ENCODE measurements at places on chromosomes 12 and 14. TPM values are rescaled to one million over a fixed set of nuclear protein-coding genes. Genes with fewer than 3 reads are reported as not detected.

FBXO33 gene
- 11.6 TPM for total RNA-seq

OAS2 gene
- 362 TPM for total RNA-seq

GZMH gene
- not detected for total RNA-seq

SERPINA5 gene
- 0.05 TPM for total RNA-seq

PZP gene
- total RNA-seq = not detected

GPR84 gene
- total RNA-seq = not detected

SERPINA6 gene
- 0.05 TPM for total RNA-seq

HCAR1 gene
- total RNA-seq = not detected

FAM181A gene
- total RNA-seq = not detected

ANO4 gene
- total RNA-seq = 0.69 TPM

GALNT16 gene
- total RNA-seq = 0.20 TPM

MLEC gene
- total RNA-seq = 148 TPM

PTPRO gene
- total RNA-seq = 0.32 TPM

ZDHHC17 gene
- 14.2 TPM for total RNA-seq

CCDC196 gene
- total RNA-seq = not detected

RAPGEF3 gene
- total RNA-seq = 1.2 TPM

POTEG gene
- total RNA-seq = not detected

DMAC2L gene
- 5.5 TPM for total RNA-seq

MGAT4C gene
- total RNA-seq = not detected

IPO8 gene
- 14.7 TPM for total RNA-seq

KRT3 gene
- not detected for total RNA-seq

FGF23 gene
- total RNA-seq = not detected

MAP1LC3B2 gene
- total RNA-seq = not detected

LGMN gene
- 62.0 TPM for total RNA-seq

ATF1 gene
- 33.8 TPM for total RNA-seq

ANO2 gene
- total RNA-seq = 0.86 TPM

DPPA3 gene
- not detected for total RNA-seq

MYF5 gene
- not detected for total RNA-seq

PPM1H gene
- total RNA-seq = 5.2 TPM

EPYC gene
- total RNA-seq = 0.17 TPM

WNT5B gene
- 43.5 TPM for total RNA-seq

TUNAR gene
- not detected for total RNA-seq

INSM2 gene
- total RNA-seq = not detected

IGF1 gene
- total RNA-seq = not detected

KRT82 gene
- total RNA-seq = not detected

KLHL33 gene
- not detected for total RNA-seq

VEZT gene
- total RNA-seq = 52.6 TPM

KRT71 gene
- total RNA-seq = not detected

CLEC2A gene
- total RNA-seq = not detected

Data from M059J (cell line).